Pulmonary artery endothelial cell (primary cell): ENCODE measurements at places on chromosomes 13 and 19. TPM values are rescaled to one million over a fixed set of nuclear protein-coding genes. Genes with fewer than 3 reads are reported as not detected.

The EDDM13 gene
- total RNA-seq: 0.21 and 0.46 TPM in 2 replicates

The RAB3A gene
- total RNA-seq: 0.99 TPM in 2 replicates

The MAMSTR gene
- total RNA-seq: 0.14 and 0.20 TPM in 2 replicates

The TEX29 gene
- not detected in 2 replicates for total RNA-seq

The ACP4 gene
- not detected in 2 replicates for total RNA-seq

The ZNF548 gene
- 14.2 and 16.6 TPM in 2 replicates for total RNA-seq

The ZNF418 gene
- 4.6 and 6.6 TPM in 2 replicates for total RNA-seq

The TSKS gene
- total RNA-seq: not detected in 2 replicates

The KIR2DL3 gene
- total RNA-seq: not detected in 2 replicates

The LRRC25 gene
- not detected in 2 replicates for total RNA-seq

The POSTN gene
- 281 and 1,586 TPM in 2 replicates for total RNA-seq
